ENCODE measurements at places on chromosomes 1 and 21. TPM values are rescaled to one million over a fixed set of nuclear protein-coding genes. Genes with fewer than 3 reads are reported as not detected.

CHRM3 gene
- total RNA-seq, result 26.8 TPM

KRTAP26-1 gene
- not detected for total RNA-seq

DNA sequence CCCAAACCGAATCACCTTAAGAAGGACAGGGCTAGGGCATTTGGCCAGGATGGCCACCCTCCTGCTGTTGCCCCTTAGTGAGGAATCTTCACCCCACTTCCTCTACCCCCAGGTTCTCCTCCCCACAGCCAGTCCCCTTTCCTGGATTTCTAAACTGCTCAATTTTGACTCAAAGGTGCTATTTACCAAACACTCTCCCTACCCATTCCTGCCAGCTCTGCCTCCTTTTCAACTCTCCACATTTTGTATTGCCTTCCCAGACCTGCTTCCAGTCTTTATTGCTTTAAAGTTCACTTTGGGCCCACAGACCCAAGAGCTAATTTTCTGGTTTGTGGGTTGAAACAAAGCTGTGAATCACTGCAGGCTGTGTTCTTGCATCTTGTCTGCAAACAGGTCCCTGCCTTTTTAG lies 3.6 kb downstream of the BTG2 start:
- DNase-seq, result no peak
- H3K36me3 ChIP-seq, result peaks cover 13% of the 10 kb centered on the region
- H3K4me3 ChIP-seq, result peak overlapping the region; percentile 94

DNA sequence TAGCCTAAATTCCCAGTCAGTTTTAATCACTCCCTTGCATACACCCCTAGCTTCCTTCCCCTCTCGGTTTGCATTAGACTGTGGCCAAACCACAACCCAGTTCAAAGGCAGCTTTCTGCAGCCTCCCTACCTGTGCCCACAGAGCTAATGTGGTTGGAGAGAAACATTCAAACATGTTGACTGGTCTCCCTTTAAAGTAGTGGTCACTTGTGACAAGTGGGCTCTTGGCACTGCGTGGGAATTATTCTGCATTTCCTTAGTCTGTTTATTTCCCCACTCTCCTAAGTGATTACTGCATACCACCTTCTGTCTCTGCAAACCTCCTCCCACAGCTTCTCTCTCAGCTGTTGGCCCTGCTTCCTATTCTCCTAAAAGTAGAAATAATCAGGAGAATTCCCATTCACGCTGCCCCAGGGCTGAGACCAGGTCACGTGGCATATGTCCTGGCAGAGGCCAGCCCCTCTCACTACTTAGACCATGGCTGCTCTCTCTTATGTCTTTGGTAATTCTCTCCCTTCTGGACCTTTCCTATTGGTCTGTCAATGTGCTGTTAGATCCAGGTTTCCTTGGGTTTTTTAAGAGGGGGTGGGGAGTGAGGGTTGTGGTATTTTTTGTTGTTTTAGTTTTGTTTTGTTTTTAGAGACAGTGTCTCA lies 38.4 kb upstream of the CD101 start:
- no peaks in the 10 kb centered on the region for H3K27me3 ChIP-seq
- H3K4me3 ChIP-seq, result no peak overlapping the region
- no peak overlapping the region for H3K27ac ChIP-seq
- no peak for DNase-seq

DNA sequence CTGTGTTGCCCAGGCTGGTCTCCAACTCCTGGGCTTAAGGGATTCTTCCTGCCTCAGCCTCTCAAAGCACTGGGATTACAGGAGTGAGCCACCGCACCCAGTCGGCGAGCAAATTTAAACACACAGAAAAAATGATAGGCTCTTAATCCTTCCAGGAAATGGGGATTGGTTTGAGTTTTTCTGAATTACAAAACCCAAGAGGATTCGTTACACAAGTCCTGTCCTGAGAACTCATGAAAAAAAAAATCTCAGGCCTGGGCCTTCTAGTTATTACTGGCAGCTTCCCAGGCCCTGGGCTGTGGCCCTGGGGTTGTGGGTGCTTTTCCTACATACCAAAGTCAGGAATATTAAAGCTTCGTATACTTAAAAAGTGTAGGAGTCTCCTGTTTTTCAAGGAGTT lies 6.3 kb upstream of the IFNGR2 start:
- peaks cover under 1% of the 10 kb centered on the region for H3K4me1 ChIP-seq
- no peaks in the 10 kb centered on the region for H3K27me3 ChIP-seq
- no peak overlapping the region for H3K27ac ChIP-seq
- H3K4me3 ChIP-seq, result no peak overlapping the region
- no peak for DNase-seq
- no peaks in the 10 kb centered on the region for H3K36me3 ChIP-seq

GRCh38 chr21:35408401-35408800 lies 359.3 kb upstream of the RUNX1 start:
- H3K27me3 ChIP-seq, result no peaks in the 10 kb centered on the region
- H3K36me3 ChIP-seq, result no peaks in the 10 kb centered on the region
- DNase-seq, result no peak
- H3K27ac ChIP-seq, result no peak overlapping the region
- peaks cover 4% of the 10 kb centered on the region for H3K4me1 ChIP-seq

DNA sequence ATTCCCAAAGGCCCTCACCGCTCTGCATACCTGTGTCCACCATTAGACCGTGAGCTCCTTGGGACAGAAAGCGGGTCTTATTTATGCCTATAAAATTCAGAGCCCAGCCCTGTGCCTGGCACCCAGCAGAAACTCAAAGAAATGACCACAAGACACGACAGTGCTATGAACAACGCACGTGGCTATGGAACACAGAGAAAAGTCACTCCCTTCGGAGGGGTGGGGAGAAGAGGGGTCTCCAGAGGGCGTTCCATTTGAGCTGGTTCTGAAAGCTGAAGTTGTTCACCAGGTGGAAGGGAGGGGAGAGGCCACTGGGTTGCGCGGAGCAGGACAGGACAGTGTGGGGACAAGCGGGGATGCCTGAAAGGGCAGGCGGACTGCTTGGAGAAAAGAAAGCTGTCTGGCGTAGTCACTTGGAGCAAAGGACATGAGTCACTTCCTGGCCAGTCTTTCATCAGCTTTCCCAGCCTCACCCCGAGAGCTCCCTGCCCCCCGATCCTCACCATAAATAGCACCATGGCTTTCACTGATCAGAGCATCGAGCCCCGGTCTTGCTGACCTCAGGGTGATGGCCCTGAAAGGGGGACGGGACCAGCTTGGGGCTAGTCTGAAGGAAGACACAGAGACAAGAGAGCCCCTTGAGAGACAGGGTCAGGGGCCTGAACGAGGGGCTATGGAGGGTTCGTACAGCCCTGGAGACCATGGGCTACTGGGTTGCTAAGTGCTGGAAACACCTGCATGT lies 28.5 kb downstream of the ECE1 start:
- H3K27me3 ChIP-seq, result no peaks in the 10 kb centered on the region
- no peak for DNase-seq
- no peak overlapping the region for H3K4me3 ChIP-seq
- H3K27ac ChIP-seq, result peak overlapping the region; percentile 79

SPRR5 gene
- not detected for total RNA-seq

DNA sequence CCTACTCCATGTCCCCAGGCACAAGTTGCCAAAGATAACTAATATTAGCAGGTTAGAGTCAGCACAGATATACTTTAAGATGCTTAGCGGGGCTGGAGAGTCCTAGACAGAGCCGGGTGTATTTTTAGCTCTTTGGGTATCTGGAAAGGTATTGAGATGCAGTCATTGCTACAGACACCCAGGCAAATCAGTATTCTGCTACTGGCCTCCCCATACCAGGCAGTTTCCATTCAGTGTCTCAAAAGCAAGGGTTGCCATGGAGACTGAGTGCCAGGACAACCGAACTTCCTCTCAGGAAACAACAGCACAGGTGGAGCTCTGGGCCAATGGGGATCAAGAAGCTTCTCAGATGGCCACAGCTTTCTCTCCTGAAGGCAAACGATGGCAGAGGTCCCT lies 45.3 kb downstream of the KCNC4 start:
- no peaks in the 10 kb centered on the region for H3K27me3 ChIP-seq
- H3K36me3 ChIP-seq, result no peaks in the 10 kb centered on the region
- peaks cover 29% of the 10 kb centered on the region for H3K4me1 ChIP-seq
- no peak overlapping the region for H3K4me3 ChIP-seq

- H3K27ac ChIP-seq, result no peak overlapping the region
- H3K4me1 ChIP-seq, result no peaks in the 10 kb centered on the region
- H3K4me3 ChIP-seq, result no peak overlapping the region
- no peaks in the 10 kb centered on the region for H3K36me3 ChIP-seq
- no peaks in the 10 kb centered on the region for H3K27me3 ChIP-seq
Observed at GRCh38 chr1:198775606-198776005, 136.8 kb downstream of the PTPRC start.

KRTAP10-12 gene
- not detected for total RNA-seq

Measured in spinal cord (tissue), 10 donors.